AG08396 (cell line): ENCODE measurements at places on chromosomes 5 and 9.

- DNase-seq = peak; percentile 59
These were observed 88.1 kb downstream of the FGF1 start for GRCh38 chr5:142597546-142598337.

DNA sequence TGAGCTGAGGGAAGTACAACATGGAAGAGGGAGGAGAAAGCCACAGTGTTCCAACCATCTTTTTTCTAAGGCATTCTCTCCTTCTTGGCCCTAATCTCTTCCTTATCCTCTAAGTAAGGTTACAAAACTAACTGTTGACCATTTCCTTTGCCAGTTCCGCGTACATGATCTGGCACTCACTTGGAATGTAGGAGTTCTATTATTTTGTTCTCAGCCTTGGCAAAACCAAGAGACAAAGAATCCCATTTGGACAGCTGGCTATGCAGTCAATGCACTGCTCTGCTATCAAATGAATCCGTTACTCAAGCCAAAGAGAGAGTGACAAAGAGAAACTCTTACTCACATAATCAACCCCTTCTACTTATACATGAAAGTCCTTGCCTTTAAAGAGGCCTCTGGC is 410.3 kb downstream of the DTWD2 start:
- DNase-seq = no peak

DNA sequence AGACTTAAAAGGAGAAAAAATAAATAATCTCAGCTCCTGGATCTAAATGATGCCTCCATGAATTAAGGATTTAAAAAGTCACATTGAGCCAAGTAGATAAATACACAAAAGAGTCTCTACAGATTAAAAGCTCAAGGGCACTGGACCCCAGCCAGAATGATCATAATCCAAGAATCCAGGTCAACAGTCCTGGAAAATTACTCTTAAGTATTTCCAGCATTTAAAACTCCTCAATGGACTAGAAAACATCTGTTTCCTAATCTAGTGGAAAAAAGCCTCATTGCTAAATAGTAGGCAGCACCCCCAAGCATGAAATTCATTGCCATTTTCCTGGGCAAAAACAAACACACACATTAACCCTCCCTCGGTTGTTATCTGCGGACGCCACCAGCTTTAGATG is 96.8 kb downstream of the FRMD3 start:
- DNase-seq = no peak

- DNase-seq = no peak
These were observed 25.2 kb downstream of the COL23A1 start for GRCh38 chr5:178564811-178565550.

GRCh38 chr9:106889061-106889590 is 26.2 kb downstream of the ZNF462 start:
- DNase-seq = no peak

DNA sequence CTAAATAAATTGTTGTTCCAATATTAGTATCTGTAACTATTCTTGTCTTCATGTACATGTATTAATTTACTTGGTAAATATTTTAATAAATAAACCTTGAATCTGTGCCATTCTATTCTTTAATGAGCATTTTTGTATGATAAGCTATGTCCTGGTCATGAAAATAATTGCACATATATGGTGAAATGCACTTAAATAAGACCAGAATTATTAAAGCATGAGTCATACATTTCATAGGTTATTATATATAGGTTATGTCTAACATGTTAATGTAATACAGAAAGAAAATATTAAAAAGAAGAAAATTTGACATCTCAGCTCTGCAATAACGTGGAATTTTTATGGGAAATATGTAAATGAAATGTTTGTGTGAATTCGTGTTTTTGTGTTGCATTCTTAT is 1168.1 kb downstream of the TAF11L14 start:
- DNase-seq = no peak

DNA sequence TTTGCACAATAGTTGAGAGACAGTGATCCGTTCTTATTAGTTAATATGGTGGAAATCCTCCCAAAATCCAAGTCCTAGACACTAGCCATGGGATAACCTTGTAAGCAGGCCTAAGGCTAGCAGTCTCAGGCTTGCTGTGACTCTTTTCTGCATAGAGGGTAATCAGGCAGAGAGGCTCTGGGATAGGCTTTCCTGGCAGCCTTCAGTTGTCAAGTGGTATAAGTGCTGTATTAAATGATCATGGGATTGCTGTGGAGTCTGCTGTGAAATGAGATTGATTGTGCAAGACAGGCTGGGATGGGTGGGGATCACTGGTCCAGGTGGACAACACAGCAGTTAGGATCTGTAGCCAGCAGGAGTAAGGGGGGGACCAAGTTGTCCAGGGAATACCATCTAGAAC is 416.4 kb downstream of the TLE4 start:
- no peak for DNase-seq

DNA sequence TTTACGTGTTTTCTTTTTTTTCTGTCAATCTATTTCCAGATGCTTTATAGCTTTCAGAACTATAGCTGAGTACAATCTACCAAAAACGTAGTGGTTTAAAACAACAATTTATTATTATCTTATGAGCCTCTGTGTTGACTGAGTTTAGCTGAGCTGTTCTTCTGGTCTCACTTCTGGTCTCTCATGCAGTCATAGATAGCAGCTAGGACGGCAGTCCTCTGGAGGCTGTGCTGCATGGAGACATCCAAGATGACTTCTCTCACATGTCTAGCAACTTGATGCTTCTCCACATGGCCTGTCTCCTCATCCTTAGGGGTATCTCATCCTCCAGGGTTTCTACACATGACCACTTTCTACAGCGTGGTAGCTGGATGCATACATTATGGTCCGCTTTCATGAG is 22.0 kb upstream of the RAD23B start:
- no peak for DNase-seq

DNA sequence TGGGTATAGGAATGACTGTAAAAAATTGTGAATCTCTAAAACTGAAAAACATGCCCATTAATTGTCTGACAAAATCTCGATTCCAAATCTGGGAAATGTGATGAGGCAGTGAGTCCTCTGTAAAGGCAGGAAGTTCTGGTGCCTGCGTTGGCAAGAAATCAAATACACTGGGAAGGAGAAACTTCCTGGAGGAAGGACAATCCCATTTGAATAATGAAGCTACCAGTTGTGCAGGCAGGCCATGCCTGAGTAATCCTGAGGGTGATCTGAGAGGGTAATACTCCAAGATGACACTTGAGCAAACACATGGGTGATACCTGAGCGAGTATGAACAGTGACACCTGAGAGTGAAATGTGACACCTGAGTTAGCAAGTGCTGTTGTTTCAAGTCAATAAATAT is 49.7 kb downstream of the KIF24 start:
- no peak for DNase-seq

DNA sequence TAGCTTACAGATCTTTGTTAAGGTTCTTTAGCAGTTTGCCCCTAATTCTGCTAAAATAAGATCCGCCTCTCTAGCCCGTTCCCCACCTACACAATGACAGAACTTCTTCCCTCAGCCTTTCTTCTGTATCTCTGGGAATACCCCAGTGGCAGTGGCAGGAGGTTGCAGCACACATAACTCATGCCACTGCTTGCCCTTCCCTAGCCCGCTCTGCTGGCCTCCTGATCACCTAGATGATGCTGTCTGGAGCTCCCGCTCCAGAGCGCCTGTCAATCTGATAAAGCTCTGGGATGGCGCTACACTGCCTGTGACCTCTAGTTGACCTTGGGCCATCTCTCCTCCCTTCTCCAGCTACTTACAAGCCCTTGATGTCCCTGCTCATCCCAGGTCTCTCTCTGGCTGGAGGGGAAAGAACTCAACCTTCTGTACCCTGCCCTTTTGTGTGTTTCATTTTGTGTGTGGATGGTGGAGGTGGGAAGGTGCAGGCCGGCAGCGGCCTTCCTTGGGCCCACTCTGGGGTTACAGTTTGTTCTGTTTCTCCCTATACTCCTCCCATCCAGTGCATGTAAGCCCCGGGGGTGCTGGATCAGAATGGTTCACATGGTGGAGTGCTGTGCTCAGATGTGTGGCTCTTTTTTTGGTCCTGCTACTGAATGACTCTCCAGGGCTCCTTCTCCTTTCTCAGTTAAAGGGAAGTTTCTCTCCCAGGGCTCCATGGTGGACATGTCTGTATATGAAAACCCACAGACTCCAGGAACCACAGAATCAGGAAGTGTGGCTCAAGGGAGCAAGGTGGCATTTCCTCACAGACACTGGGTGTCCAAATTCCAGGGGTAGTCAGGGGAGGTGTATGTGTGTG is 29.1 kb downstream of the MTX3 start:
- DNase-seq = no peak

GRCh38 chr5:169280696-169281095 is 20.2 kb downstream of the SLIT3 start:
- no peak for DNase-seq

DNA sequence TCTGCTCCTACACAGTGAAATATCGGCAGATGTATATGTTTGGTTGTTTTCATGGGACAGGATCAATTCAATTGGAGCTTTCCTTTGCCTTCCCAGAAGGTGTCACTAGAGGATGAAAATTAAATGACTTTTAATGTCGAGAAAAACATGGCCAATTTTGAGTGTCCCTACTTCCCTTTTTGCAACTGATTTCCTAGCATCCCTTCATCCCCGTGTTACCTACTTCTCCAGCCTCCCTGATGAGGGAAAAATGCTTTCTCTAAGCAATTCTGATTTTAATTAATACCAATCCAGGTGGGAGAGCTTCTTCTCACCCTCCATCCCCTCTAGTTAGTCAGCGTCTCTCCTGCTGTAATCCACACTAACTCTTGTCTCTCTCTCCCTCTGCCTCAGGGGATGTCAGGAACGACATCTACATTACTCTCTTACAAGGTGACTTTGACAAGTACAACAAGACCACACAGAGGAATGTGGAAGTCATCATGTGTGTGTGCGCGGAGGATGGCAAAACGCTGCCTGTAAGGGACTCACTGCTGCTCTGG is 64.9 kb downstream of the DOCK2 start:
- DNase-seq = peak; percentile 42

GRCh38 chr5:34749431-34749873 is 89.5 kb upstream of the TTC23L start:
- no peak for DNase-seq

DNA sequence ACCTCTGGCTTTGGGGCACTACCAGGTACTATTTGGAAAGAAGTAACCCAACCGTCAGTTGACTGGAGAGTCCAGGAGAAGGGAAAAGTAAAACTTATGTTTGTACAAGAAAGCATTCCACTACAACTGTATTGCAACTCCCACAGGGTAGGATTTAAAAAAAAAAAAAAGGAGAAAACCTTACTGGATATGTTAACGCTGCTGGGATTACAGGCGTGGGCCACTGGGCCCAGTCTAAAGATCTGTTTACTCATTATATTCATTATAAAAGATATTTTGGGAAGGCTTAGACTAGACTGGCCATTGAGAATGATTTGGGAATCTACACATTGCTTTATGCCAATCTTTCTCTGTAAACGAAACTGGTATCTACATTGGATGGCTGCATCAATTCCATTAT is 86.6 kb downstream of the USP20 start:
- no peak for DNase-seq
